ENCODE measurements at places on chromosomes 7 and 10.
A peak's percentile ranks its signal among the peaks of the same experiment; 100 is the strongest.

- DNase-seq, result no peak
These were observed 643.1 kb upstream of the SEMA3D start for GRCh38 chr7:85829817-85830432.

DNA sequence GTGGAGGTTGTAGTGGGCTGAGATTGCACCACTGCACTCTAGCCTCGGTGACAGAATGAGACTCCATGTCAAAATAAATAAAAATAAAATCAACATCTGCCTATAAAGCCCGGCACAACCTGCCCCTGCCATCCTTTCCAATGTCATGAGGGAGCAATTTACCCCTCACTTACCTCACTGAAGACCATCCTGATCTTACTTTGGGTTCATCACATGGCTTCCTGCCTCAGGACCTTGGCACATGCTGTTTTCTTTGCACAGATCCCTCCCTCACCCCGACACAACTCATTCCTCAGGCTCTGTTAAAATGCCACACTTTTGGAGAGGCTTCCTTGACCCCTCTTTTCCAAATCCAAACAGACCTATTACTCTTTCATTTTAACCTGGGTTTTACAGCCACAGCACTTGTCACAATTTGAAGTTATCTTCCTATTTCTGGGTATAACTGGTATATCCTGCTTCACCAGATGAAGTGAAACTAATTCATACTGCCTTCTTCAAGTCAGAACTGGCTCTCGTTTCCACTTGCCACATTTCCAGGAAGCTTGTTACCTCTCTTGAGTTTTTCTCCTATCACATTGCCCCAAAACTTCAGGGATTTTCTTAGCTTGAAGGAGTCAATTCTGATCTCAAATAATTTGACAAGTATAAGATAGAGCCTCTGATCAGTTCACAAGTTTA lies 69.3 kb upstream of the PARD3 start:
- no peak for DNase-seq

- no peak for DNase-seq
These were observed 57.0 kb upstream of the DKK1 start for GRCh38 chr10:52256832-52257691.

DNA sequence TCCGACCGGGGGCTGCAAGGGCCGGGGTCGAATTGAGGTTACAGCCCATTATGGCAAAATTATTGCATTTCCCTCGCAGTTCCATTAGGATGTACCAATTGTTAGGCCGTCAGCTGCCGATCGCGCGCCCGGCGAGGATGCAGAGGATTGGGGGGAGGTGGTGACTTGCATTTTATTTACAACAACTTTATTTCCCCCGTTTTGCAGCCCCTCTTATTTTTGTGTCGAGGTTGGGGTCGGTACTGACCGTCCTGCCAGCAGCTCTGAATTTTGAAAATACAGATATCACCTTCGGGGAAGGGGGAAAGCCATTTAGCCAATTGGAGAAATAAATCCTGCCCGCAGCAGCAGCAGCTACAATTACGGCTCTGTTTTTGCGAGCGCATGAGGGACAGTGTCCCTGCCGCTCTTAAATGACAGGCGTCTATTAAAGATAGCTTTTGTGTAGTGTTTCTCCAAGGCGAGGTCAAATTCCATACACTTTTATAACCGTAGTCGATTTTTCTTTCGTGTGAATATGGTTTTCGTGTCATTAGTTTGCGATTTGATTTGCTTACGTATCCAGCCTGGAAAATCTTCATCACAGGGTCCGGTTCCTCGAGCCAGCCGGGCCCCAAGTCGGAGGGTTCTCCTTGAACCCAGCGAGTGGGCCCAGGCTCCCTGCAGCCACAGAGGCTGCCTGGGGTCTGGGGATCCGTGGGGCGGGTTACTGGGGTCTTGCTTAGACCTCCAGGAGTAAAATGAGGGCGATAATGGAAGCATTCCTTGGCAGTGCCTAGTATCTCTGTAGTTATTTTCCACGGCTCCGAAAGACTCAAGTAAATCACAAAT lies 684 bp upstream of the HOXA5 start:
- no peak for DNase-seq

- no peak for DNase-seq
These were observed 32.3 kb downstream of the SMURF1 start for GRCh38 chr7:99111591-99111990.

DNA sequence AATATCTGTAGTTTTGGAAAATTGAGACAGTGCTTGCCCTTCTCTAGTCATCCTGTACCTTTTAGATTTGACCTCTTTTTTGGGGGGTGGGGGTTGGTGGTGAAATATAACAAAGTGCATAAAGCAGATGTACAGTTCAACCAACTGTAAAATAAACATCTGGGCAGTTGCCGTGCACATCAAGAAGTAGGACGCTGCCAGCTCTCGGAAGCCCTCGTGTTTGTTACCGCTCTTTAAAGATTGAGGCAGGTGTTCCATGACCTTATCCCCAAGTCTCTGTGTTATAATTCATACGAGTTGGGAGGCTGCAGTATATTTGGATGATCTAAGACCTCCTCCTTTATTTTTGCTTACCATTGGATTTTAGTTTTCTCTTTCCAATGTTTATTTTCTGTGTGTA lies 55.1 kb downstream of the SDK1 start:
- DNase-seq, result no peak

GRCh38 chr10:119299531-119299930 lies 92.2 kb downstream of the GRK5 start:
- no peak for DNase-seq

DNA sequence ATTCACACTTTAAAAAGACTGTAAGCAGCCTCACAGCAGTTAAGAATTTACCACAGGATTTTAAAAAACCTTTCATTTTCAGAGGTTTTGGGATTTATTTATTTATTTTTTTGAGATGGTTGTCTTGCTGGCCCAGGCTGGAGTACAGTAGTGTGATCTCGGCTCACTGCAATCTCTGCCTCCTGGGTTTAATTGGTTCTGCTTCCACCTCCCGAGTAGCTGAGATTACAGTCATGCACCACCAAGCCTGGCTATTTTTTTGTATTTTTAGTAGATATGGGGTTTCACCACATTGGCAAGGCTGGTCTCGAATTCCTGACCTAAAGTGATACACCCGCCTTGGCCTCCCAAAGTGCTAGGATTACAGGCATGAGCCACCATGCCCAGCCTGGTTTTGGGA lies 19.1 kb downstream of the MINDY4 start:
- DNase-seq, result no peak

- peak; percentile 23 for DNase-seq
These were observed 58.0 kb upstream of the STRIP2 start for GRCh38 chr7:129376076-129376777.

DNA sequence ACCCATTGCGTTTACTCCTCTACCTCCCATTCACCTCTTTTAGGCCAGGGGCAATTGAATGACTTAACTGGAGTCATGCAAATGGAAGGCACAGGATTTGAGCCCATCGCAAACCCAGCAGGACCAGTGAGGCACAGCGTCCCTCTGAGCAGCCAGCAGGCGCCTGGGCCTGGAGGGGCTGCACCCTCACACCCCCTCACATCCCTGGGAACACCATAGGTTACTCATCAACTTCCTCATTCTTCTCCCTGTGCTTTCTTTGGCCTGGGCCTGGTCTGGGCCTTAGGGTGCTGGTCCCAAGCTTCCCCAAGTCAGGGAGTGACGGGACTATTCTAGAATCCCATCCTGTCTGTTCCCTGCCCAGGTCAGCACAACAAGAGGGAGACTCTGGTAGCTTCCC lies 169.4 kb upstream of the EEPD1 start:
- no peak for DNase-seq

- DNase-seq, result no peak
These were observed 117.0 kb upstream of the BTBD16 start for GRCh38 chr10:122154031-122154544.

DNA sequence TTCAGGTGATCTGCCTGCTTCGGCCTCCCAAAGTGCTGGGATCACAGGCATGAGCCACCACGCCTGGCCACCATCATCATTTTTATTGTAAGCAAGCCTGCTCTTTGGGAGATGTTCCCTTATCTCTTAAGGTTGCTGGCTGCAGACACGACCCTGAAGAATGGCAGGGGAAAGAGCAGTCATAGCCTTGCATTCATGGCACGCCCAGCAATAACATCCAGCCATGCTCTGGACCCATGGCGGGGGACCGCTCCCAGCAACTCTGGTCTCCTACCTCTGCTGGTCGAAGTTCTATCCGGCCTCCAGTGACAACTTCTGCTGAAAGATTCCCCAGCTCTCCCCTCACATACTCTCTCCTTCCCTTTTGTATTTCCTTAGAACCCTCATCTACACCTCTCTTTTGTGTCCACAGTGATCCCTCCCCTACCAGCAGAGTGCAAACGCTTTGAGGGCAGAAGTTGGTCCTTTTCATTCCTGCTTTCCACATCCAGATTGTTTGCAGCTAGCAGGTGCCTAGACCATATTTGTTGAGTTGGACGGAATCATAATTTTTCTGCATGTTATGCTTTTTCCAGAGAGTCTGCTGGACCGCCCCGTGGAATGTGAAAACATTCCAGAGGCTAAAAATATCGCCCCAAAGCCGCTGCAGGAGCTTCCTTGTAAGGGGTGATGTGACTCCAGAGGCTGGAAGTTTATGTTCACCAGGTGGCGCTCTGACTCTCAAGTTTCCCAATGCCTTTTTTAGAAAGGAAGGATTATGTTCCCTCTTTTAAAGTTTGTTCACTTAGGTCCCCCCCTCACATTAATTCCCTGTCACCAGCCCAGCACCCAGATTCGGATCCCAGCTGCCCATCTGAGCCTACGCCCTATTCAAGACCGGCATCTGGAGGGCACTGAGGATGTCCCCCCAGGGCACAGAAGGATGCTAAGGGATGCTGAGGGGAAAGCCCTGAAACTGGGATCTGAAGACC lies 4.3 kb upstream of the MARVELD1 start:
- no peak for DNase-seq

DNA sequence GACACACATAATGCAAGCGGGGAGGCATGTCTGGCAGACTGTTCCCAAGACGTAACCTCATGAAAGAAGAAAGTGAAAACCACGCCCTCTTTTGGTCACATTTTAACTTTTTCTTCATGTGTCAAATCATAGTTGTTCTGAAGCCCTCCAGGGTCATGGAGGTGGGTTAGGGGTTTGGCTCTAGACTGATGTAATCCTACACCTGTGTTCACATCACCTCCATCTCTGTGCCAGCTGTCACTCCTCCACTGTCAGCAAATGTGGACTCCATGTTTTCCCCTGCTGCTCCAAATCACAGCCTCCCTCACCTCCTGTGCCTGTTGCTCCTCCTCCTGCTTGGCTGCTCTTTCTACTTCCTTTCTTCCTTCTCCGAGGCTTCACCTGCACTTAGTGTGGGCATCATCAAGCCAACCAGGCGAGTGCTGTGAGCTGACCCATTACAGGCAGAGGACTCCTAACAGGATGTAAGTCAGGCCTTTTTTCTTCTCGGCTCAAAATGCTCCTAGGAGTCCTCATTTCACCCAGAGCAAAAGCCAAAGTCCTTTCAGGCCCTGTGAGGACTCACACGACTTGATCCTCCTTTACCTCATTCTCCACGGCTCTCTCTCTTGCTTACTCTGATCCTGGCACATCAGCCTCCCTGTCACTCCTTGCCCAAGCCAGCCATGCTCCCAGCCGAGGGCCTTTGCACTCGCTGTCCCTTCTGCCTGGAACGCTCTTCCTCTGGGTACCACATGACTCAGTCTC lies 66.4 kb upstream of the IFRD1 start:
- no peak for DNase-seq

- DNase-seq, result no peak
These were observed 36.8 kb downstream of the THSD7A start for GRCh38 chr7:11795231-11795630.

GRCh38 chr7:12783421-12784095 lies 96.1 kb downstream of the ARL4A start:
- no peak for DNase-seq

DNA sequence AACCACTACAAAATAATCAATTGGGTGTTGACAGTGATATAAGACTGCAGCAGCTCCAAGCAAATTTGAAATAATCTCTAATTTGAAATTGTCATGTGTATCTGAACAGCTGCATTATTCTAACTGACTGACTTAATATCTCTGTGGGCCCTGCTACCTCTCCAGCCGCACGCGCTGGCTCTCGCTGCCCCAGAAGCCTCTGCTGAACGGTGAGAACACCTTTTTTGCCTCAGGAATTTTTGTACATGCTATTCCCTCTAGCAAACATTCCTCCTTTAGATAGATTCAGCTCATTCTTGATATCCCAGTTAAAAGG lies 155.9 kb upstream of the MDFIC start:
- DNase-seq, result no peak

Measured in stimulated activated CD4-positive, alpha-beta T cell treated with anti-CD3 and anti-CD28 coated beads, Interleukin-1b, Interleukin-23, amount 100 ng/mL, for 4 hours (primary cell).